Osteocyte (in vitro differentiated cells): ENCODE measurements at places on chromosomes 7 and 10. TPM values are rescaled to one million over a fixed set of nuclear protein-coding genes. Genes with fewer than 3 reads are reported as not detected.

DNA sequence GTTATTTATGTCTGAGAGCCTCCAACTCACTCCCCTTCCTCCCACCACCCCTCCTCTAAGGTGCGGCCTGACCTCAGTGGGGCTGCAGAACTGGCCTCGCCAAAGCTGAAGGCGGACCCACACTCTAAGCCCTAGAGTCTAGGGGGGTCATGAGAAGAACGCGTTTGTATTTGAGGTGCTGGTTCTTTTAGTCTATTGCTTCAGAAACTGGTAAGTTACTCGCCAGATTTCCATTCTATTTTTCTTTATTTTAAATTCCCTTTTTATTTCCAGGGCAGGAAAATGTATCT, 357.5 kb downstream of the DNAJB6 start:
- no peak overlapping the region for H3K4me3 ChIP-seq
- H3K27me3 ChIP-seq: peaks cover 26% of the 10 kb centered on the region
- no peak overlapping the region for H3K27ac ChIP-seq
- peaks cover 7% of the 10 kb centered on the region for H3K4me1 ChIP-seq
- DNase-seq: peak; percentile 46
- no peaks in the 10 kb centered on the region for H3K36me3 ChIP-seq

DNA sequence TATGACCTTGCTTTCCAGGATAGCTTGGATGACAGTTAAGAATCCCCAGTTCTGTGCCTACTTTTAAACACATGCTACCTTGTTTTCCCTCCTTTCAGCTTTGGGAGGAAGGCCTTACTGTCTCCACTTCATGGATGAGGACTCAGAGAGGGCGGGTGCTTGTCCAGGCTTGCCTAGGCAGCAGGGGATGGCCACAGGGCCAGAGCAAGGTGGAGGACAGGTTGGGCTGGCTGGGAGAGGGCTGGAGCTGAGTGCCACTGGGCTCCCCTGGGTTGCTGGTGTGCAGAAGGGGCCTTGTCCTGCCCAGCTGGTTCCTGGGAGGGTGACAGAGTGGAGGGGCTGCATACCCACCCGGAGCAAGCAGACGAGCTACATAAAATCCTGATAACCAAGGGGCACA, 117.8 kb downstream of the GRK5 start:
- H3K36me3 ChIP-seq: peaks cover 22% of the 10 kb centered on the region
- no peaks in the 10 kb centered on the region for H3K27me3 ChIP-seq
- H3K4me3 ChIP-seq: no peak overlapping the region
- peaks cover 4% of the 10 kb centered on the region for H3K4me1 ChIP-seq
- H3K27ac ChIP-seq: no peak overlapping the region

- no peak overlapping the region for H3K27ac ChIP-seq
- H3K4me1 ChIP-seq: peaks cover 39% of the 10 kb centered on the region
- no peaks in the 10 kb centered on the region for H3K36me3 ChIP-seq
- H3K4me3 ChIP-seq: no peak overlapping the region
- no peaks in the 10 kb centered on the region for H3K27me3 ChIP-seq
Measured at GRCh38 chr10:77715088-77715487, 77.5 kb upstream of the KCNMA1 start.

DNA sequence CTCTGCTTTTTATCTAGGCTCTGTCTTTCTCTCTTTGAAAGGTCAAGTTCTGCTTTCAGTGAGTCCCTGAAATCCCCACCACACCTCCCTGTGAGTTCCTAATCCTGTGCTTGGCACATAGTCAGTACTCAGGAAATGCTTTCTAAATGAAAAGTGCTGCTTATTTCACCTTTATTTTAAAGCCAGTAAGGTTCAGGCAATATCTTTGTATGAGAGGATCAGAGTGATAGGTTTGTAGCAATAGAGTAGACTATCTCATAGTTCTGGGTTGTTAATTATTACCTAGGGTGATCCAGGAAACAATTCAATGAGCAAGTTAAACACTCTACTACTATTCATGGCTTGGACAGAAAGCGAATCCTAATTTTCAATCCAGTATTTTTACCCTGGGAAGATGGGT, 7.4 kb upstream of the LAMB1 start:
- peaks cover 50% of the 10 kb centered on the region for H3K4me1 ChIP-seq
- DNase-seq: no peak
- no peak overlapping the region for H3K4me3 ChIP-seq
- no peak overlapping the region for H3K27ac ChIP-seq
- no peaks in the 10 kb centered on the region for H3K36me3 ChIP-seq
- no peaks in the 10 kb centered on the region for H3K27me3 ChIP-seq

- no peaks in the 10 kb centered on the region for H3K27me3 ChIP-seq
- H3K27ac ChIP-seq: no peak overlapping the region
- no peaks in the 10 kb centered on the region for H3K4me1 ChIP-seq
- no peaks in the 10 kb centered on the region for H3K36me3 ChIP-seq
Measured at GRCh38 chr10:104850023-104850422, 208.9 kb downstream of the SORCS3 start.

DNA sequence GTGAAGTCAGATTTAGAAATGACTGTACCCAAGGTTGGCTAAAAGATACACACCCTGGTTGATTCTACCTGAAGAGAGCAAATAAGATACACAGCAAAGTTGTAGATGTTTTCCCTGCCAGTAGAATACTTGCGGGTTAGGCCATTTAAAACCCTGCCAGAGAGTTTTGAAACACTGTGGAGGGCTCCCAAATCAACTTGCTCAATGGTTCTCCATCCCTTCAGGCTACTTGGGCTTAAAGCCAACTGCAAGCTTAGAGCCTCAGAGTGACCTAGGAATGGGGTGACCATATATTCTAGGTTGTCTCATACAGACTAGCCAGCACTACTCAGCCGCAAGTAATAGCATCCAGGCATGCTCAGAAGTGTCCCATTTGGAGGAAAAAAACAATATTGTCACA, 10.0 kb downstream of the CAV1 start:
- peak overlapping the region; percentile 59 for H3K27ac ChIP-seq
- no peak overlapping the region for H3K4me3 ChIP-seq
- DNase-seq: no peak
- H3K27me3 ChIP-seq: no peaks in the 10 kb centered on the region
- peaks cover 55% of the 10 kb centered on the region for H3K4me1 ChIP-seq

GRCh38 chr10:34240039-34240438, 575.1 kb downstream of the PARD3 start:
- H3K4me1 ChIP-seq: peaks cover 26% of the 10 kb centered on the region
- no peak overlapping the region for H3K4me3 ChIP-seq
- peak overlapping the region; percentile 42 for H3K27ac ChIP-seq
- H3K36me3 ChIP-seq: peaks cover 5% of the 10 kb centered on the region

GRCh38 chr10:3554121-3554522, 230.9 kb downstream of the KLF6 start:
- no peaks in the 10 kb centered on the region for H3K36me3 ChIP-seq
- H3K27me3 ChIP-seq: no peaks in the 10 kb centered on the region
- H3K27ac ChIP-seq: no peak overlapping the region
- H3K4me3 ChIP-seq: no peak overlapping the region
- H3K4me1 ChIP-seq: peaks cover 12% of the 10 kb centered on the region

DNA sequence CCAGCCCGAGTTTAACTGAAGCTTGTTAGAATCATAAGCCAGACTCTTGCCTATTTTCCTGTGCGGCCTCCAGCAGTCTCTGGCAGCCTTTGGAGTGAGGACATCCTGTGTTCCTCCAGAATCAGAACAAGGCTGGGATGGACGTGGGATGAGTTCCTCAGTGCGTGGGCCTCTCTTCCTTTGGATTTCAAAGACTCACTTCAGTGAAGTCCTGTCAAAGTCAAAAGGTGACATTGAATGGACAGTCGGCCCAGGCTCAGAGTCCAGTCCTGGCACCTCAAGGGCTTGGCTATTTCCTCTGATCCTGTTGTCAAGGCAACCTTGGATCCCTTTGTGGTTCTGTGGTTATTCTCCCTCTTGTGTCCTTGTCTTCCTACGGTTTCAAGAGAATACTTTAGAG, 21.4 kb upstream of the SMC3 start:
- DNase-seq: no peak
- no peak overlapping the region for H3K4me3 ChIP-seq
- H3K27me3 ChIP-seq: peaks cover 19% of the 10 kb centered on the region
- no peaks in the 10 kb centered on the region for H3K36me3 ChIP-seq
- no peak overlapping the region for H3K27ac ChIP-seq

- no peaks in the 10 kb centered on the region for H3K36me3 ChIP-seq
- no peak overlapping the region for H3K4me3 ChIP-seq
- H3K4me1 ChIP-seq: peaks cover 64% of the 10 kb centered on the region
- no peak for DNase-seq
Measured at GRCh38 chr10:114401195-114401791, 3.0 kb downstream of the AFAP1L2 start.

DNA sequence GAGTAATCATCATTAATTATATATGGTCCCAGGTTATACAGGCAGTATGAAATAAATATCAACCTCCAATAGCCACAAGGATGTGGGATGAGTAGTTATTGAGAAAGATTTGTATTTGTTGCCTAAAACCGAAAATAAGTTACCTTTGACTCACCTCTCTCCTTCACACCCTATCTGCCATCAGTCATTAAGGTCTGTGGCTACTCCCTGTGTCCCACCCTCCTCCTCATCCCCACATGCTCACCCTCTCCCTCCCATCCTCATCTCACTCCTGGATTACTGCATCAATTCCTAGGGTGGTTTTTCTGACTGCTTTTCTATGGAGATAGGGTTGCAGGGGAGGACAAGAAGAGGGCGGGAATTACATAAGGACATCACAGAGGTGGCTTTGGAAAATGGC, 9.1 kb upstream of the GGCT start:
- H3K36me3 ChIP-seq: peaks cover 2% of the 10 kb centered on the region
- no peaks in the 10 kb centered on the region for H3K4me1 ChIP-seq
- no peak overlapping the region for H3K27ac ChIP-seq
- no peaks in the 10 kb centered on the region for H3K27me3 ChIP-seq
- no peak overlapping the region for H3K4me3 ChIP-seq

GRCh38 chr7:157549612-157550299, 213.0 kb downstream of the DNAJB6 start:
- no peak for DNase-seq
- H3K4me1 ChIP-seq: no peaks in the 10 kb centered on the region
- no peak overlapping the region for H3K4me3 ChIP-seq
- no peaks in the 10 kb centered on the region for H3K36me3 ChIP-seq
- H3K27ac ChIP-seq: no peak overlapping the region
- no peaks in the 10 kb centered on the region for H3K27me3 ChIP-seq

- no peak overlapping the region for H3K27ac ChIP-seq
- H3K36me3 ChIP-seq: no peaks in the 10 kb centered on the region
- peaks cover 21% of the 10 kb centered on the region for H3K27me3 ChIP-seq
- DNase-seq: no peak
- no peak overlapping the region for H3K4me3 ChIP-seq
- H3K4me1 ChIP-seq: no peaks in the 10 kb centered on the region
Measured at GRCh38 chr7:42981601-42982000, 49.4 kb downstream of the MRPL32 start.

GRCh38 chr10:101301111-101301731, 52.7 kb upstream of the BTRC start:
- H3K27me3 ChIP-seq: peaks cover 73% of the 10 kb centered on the region
- no peak overlapping the region for H3K27ac ChIP-seq
- no peak overlapping the region for H3K4me3 ChIP-seq
- no peak for DNase-seq

DNA sequence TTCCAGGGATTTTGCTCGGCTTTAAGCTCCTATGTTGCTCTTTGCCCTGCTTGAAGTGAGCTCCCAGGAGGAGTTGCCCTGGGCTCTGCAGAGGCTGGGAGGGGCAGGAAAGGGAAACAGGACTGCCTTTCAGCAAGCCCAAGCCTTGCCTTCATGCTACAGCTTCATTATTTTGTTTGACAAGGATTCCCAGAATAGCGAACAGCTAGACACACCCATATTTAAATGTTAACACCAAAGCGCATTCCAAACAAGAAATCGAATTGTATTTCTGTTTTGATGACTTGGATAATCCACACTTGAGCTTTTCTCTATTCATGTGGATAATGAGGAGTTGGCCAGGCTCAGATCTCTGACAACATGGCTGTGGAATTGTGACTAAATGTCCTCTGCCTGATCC, 6.3 kb downstream of the KIAA1217 start:
- H3K27ac ChIP-seq: no peak overlapping the region
- peaks cover 3% of the 10 kb centered on the region for H3K4me1 ChIP-seq
- no peak for DNase-seq
- H3K4me3 ChIP-seq: no peak overlapping the region
- peaks cover 10% of the 10 kb centered on the region for H3K27me3 ChIP-seq
- H3K36me3 ChIP-seq: no peaks in the 10 kb centered on the region

DNA sequence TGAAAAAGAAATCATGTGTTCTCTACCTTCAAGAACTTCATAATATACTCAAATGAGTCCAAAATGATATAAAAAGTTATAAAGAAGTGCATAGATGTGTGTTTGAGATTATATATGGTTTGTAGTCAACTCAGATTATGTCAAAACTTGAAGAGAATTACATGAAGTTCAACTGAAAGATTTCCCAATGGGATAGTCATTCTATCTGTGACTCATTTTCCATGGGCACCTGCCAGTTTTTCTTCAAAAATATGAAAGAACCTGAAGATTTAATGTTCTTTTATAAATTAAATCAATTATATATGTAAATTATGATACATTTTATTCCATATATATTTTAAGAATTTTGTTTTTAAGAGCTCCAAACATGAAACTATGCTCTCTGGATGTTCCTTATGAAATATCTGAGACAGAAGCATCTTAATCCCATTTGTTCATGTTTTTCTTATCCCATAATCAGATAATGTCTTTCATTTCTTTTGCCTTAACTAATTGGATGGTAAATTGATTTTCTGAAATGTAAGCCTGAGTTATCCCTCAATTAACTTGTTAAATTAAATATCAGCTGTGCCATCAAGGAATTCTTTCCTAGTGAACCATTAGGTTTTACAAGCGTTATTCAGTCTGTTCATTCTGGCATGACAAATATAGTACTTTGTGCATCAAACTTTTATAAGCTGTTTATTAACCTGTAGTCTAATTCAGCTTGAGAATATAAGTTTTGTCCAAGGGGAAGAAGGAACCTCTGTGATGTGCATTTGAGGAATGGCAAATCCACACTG, 387.1 kb downstream of the IPMK start:
- H3K27me3 ChIP-seq: peaks cover 50% of the 10 kb centered on the region
- peaks cover 7% of the 10 kb centered on the region for H3K4me1 ChIP-seq
- no peak overlapping the region for H3K27ac ChIP-seq
- no peak for DNase-seq

DNA sequence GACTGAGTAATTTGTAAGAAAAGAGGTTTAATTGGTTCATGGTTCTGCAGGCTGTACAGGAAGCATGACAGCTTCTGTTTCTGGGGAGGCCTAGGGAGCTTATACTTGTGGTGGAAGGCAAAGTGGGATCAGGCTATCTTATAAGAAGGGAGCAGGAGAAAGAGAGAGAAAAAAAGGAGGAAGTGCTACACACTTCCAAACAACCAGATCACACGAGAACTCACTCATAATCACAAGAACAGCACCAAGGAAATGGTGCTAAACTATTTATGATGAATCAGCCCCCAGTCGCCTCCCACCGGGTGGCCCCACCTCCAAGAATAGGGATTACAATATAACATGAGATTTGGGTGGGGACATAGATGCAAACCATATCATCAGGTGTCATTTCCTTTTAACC, 89.1 kb upstream of the KCNMA1 start:
- peaks cover 7% of the 10 kb centered on the region for H3K36me3 ChIP-seq
- no peak for DNase-seq
- no peaks in the 10 kb centered on the region for H3K27me3 ChIP-seq
- no peak overlapping the region for H3K4me3 ChIP-seq

The SDHAF3 gene
- total RNA-seq: 10.0 and 11.1 TPM in 2 replicates

The URGCP gene
- total RNA-seq: 28.5 and 29.4 TPM in 2 replicates

The C10orf143 gene
- 2.9 and 4.1 TPM in 2 replicates for total RNA-seq

The ZPBP gene
- not detected in 2 replicates for total RNA-seq

The CTNNA3 gene
- 0.30 and 0.39 TPM in 2 replicates for total RNA-seq

The UBE2D4 gene
- total RNA-seq: 18.5 and 21.6 TPM in 2 replicates

The FOXI2 gene
- total RNA-seq: not detected in 2 replicates

The ZNF248 gene
- total RNA-seq: 3.9 and 5.4 TPM in 2 replicates

The CADPS2 gene
- 0.81 and 1.0 TPM in 2 replicates for total RNA-seq

The ACBD7 gene
- 0.73 and 0.86 TPM in 2 replicates for total RNA-seq

The SGMS1 gene
- total RNA-seq: 20.7 and 21.0 TPM in 2 replicates

The TMEM209 gene
- 22.7 and 23.4 TPM in 2 replicates for total RNA-seq

The VSIR gene
- 0.16 and 0.75 TPM in 2 replicates for total RNA-seq
